Stimulated activated CD4-positive, alpha-beta T cell treated with anti-CD3 and anti-CD28 coated beads, Interleukin-1b, Interleukin-23, amount 100 ng/mL, for 4 hours (primary cell): ENCODE measurements at places on chromosomes 12 and 14.

GRCh38 chr12:96236221-96236822 lies 42.1 kb downstream of the ELK3 start:
- no peak for DNase-seq

GRCh38 chr12:39780913-39781446 lies 161.4 kb upstream of the ABCD2 start:
- DNase-seq, result no peak

GRCh38 chr14:67574156-67574555 lies 25.9 kb downstream of the PIGH start:
- no peak for DNase-seq

DNA sequence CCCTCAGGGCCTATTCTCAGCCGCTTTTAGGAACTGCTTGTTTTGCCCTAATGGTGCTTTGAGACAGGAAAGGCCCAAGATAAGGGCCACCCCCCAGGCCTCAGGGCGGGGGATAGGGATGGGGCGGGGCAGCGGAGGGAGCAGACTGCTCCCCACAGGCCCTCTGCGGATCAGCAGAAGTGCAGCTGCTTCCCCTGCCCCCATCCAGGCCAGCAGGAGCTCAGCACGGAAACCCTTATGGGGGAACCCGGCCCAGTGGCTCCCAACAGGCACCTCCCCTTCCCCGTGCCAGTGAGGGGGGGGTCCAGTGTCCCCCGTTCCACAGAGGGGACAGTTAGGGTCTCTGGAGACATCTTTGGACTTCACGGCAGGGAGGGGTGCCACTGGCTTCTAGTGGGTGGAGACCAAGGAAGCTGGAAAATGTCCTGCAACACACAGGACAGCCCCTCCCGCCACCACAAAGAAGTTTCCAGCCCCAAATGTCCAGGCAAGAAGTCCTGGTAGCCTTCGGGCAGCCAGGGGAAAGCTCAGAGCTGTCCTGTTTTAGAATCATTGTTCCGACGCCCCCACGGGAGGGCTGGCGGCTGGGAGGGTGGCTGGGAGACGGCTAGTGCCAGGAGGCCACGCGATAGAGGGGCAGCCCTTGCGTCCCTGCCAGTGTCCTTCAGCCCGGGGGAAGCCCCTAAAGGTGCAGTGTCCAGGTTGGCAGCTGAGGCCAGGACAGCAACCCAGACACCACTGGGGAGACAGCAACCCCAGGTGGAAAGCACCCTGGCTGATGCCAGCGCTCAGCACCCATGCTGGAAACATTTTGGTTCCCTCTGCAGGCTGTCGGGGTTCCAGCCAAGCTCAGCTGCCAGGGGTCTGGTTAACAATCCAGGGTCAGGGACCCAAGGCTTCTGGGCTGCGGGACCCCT lies 10.4 kb upstream of the GPR132 start:
- DNase-seq, result no peak

- DNase-seq, result no peak
Observed at GRCh38 chr12:84397846-84398245, 514.8 kb downstream of the SLC6A15 start.

DNA sequence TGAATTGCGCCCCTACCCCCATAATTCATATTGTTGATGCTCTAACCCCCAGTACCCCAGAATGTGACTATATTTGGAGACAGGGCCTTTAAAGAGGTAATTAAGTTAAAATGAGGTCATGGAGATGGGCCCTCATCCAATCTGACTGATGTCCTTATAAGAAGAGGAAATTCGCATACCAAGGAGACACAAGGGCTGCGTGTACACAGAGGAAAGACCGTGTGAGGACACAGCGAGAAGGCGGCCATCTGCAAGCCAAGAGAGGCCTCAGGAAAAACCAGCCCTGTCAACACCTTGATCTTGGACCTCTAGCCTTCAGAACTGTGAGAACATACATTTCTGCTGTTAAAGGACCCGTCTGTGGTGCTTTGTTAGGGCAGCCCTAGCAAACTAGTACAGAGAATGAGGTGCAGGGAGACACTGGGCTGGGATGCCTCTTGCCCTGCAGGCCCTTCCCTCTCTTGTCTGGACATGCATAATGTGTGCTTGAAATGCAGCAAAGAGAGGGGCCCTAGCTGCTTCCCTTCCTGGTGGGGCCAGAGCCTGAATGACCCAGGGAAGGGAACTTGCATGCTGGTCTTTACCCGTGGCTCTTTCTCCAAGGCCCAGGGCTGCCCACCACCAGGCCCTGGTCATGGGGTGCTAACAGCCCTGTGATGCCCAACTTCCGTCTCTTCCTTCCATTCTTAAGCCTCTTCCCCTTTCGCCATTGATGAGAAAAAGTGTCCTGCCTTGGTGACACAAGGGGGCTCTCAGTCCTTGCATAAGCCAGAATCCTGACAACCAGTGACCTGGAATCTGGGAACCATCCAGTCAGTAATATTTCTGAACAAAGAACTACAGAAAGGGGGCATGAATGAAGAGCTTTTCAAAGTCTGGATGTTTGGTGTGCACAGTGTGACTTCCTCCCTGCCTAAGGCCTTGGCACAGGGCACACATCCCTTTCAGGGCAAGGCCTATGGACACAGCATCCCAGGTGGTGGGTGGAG lies 50.0 kb upstream of the GPATCH2L start:
- no peak for DNase-seq

GRCh38 chr12:104906695-104907094 lies 51.4 kb downstream of the SLC41A2 start:
- DNase-seq, result no peak

DNA sequence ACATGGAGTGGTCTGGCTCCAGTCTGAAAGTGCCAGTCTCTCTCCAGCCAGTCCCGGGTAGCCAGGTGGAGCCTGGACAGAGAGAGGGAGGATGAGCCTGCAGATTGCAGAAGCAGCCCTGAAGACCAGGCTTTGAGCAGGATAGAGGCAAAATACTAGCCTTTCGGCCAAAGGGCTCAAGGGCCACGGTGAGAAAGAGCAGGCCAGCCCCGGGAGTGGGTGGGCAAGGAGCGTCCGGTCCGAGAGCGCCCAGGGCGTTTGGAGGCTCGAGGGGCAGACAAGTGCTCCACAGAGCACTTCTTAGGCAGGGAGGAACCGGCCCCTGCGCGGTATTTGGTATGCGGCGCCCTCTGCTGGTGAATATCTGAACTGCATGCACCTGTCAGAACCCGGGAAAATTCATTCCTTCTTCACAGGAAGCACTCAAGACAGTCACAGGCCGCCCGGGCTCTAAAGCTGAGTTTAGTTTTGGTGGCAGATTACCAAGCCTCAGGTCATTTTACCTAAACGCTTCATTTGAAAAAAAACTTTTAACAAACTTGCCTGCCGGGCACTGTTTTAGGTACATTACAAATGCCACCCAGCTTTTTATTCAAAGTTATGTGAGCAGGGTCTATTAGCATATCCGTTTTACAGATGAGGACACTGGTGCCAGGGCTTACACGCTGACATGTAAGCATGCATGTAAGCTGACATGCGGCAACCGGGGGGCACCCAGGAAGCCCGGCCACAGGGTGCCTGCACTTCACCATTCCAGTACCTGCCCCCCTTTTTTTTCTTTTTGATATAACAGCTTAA lies 21.0 kb upstream of the PSMC1 start:
- peak; percentile 62 for DNase-seq

DNA sequence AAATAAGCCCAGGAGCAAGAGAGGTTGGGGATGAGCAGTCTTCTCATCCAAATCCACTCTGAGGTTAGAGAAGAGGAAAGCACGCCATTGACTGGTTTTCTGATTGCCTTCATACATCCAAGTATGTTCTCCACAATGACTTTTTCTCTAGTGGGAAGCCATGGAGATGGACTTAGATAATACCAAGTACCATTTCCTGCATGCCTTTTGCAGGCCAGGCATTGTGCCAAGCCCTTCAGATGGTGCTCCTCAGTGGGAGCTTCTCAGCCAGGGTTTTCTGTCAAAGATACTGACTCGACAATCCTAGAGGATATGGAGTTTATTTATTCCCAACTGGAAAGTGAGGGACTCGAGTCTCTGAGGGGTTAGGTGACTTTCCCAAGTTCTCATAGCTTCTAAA lies 218.0 kb downstream of the ZFP36L1 start:
- DNase-seq, result no peak

DNA sequence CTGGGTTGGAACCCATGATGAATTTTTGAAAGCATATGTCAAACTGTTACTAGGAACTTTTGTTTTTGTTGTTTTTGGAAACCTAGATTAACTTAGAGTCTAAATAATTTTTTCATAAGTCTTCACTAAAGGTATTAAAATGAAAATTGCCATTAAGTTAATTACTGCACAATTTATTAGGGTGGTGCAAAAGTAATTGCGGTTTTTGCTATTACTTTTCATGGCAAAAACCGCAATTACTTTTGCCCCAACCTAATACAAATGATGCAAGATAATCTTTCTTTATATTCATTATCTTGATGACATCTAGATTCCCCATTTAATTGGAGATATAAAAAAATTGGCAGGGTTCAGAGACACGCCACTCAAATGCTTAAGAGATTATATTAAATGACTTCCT lies 145.0 kb upstream of the PKP2 start:
- no peak for DNase-seq
